Stimulated activated CD8-positive, alpha-beta memory T cell treated with anti-CD3 and anti-CD28 coated beads, Interleukin-4, amount 100 ng/mL, for 1 hour (primary cell): ENCODE measurements at places on chromosomes 16 and 17.

GRCh38 chr17:46984341-46984740 is 5.3 kb upstream of the RPRML start:
- no peak for DNase-seq

GRCh38 chr17:28949185-28950016 is 1.9 kb downstream of the PHF12 start:
- DNase-seq: no peak

GRCh38 chr16:9503251-9503984 is 412.0 kb downstream of the HAPSTR1 start:
- no peak for DNase-seq

- no peak for DNase-seq
Measured at GRCh38 chr17:2102931-2103809, 48.3 kb downstream of the HIC1 start.

DNA sequence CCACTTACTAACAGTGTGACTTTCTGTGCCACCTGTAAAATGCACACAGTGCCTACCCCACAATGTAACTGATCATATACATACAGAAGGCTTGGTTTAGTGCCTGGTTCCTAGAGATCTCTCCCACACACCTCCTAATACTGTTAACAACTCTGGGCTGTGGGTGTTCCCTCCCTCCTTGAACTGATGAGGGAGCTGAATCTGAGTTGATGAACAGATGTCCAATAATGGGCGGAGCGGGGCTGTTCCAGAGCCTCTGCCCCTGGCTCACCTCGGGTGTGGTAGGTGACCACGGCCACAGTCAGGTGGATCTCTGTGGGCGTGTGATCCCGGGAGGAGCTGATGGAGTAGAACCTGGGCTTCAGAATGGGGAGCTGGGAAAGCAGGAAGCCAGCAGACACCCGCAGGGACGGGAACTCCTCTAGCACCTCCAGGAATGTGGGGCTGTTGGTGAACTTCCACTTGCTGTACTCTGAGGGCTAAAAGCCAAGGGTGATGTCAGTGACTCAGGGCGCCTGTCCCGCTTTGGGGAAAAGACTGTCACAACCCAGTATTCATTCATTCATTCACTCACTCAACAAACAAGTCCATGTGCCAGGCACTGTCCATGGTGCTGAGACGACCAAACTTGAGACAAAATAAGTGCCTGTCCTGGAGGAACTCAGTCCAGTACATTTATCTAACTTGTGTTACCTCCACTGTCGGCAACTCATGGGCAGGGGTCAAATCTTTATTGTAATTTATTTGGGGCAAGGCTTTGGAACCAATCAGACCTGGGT is 37.6 kb downstream of the NOS2 start:
- no peak for DNase-seq

DNA sequence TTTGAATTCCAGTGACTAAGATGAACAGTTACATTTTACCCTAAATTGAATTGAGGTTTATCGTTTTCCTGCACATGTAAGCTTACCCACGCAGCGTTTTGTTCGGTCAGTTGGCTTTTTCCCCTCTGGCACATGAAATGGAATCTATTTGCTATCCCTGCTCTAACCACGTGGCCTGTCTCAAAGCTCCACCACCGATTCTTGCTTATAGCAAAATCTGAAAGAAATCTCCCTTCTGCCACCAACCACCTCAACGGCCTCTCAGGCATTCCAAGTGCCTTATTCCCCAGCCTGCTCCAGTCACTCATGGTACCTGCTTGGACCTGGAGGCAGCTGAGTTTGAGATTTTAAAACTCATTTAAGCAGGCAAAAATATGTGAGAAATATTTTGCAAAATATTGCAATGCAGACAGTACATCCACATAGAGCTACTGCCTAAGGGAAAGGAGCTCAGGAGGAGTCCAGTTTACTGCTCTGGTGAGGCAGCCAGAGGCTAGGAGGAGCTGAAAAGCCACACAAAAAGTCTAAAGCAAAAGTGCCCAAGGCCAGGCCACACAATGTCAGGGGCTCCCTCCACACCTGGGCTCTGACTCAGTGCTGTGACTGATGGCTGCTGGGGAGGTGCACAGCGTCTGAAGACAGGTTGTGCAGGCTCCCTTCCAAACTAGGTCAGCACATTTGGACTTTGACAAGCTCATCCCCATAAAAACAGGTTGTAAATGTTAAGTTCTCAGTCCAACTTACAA is 26.4 kb downstream of the ARHGAP17 start:
- DNase-seq: no peak

GRCh38 chr17:71741836-71742235 is 379.0 kb upstream of the SOX9 start:
- DNase-seq: no peak

GRCh38 chr17:83127431-83128160 is 48.2 kb downstream of the METRNL start:
- no peak for DNase-seq

DNA sequence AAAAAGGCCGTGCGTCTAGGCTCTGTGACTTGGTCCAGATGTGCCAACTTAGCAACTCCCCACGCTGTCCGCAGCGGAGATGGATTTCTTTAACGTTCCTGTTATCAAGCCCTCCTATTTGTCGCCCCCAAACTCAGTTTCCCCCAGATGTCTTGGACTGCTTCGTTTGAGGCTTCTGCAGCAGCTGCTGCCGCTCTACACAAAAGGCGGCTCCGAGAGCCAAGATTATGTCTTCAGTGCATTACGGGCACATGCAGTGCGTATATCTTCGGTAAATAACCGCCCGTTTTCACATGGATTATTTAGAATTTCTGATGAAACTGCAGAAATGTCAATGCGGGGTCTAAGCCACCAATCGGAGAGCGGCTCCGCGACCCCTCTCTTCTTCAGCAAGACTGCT is 240.6 kb upstream of the ZFHX3 start:
- DNase-seq: no peak
